Body of pancreas (tissue), 4 donors: ENCODE measurements at places on chromosomes 16 and 17.
A peak's percentile ranks its signal among the peaks of the same experiment; 100 is the strongest.

- DNase-seq = no peak
These were observed 801 bp upstream of the OR4D2 start for GRCh38 chr17:58165981-58166380.

DNA sequence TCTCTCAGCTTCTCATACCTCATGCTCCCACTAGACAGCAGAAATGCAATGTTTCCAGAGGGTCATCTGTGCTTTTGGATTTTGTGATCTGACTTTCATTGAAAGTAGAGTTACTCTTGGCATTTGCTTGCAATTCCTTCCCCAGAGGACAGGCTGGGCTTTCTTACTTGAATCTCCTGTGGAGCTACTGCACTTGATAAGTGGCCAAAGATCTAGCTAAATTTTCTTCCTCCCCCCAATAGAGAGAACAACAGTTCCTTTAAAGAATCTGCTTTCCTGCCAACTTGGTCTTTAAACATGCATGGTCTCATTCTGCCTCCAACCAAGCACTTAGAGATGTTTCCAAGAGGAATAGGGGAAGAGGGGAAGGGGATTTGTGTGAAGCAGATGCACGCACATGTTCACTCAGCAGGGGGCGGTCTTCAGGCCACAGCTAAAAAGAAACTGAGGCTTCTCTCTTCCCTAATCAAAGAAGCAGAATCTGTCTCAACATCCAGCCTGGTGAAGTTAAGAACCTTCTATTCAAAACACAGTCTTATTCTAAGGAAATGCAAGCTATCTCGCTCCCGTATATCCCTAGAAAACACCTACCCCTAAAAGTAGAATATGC lies 229.6 kb downstream of the ZFHX3 start:
- DNase-seq = no peak

GRCh38 chr16:73166441-73166851 lies 118.5 kb upstream of the ZFHX3 start:
- no peak for DNase-seq

DNA sequence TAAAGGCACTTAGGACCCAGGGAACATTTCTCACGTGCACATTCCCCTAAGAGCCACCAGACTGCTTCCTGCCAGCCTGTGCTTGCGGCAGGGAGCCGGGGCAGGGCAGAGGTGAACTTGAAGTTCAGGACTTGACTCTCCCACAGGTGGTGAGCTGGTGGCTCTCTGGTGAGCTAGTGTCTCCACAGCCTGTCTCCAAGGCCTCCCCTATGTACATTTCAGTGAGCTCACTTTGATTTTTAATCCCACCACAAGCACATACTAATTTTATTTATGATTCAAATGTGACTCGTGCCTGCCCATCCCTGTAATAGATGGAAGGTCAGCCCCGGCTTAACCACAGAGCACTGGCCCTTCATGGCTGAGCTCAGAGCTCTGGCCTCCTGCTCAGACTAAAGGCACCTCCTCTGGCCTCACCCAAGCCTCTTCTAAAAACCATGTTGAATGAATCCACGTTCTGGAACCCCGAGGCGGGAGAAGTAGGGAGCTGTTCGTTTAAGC lies 9.2 kb downstream of the SNN start:
- DNase-seq = no peak

DNA sequence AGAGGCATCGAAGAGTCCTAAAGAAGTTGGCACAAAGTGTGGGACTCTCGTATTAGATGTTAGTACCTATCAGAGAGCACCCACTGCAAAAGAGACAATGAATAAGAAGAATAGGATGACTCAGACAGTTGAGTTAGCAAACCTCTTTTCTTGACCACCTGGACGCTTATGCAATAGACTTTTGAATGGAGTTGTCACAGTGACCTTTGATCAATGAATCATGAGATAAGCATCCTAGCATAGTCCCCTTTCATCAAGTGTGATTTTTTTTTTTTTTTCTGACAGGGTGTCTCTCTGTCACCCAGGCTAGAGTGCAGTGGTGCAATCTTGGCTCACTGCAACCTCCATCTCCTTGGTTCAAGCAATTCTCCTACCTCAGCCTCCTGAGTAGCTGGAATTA lies 1417.9 kb upstream of the GOT2 start:
- no peak for DNase-seq

GRCh38 chr17:79388556-79389295 lies 222.1 kb downstream of the RBFOX3 start:
- peak; percentile 70 for DNase-seq

GRCh38 chr16:27706156-27706865 lies 156.4 kb downstream of the KATNIP start:
- DNase-seq = no peak

- no peak for DNase-seq
These were observed 98.0 kb downstream of the CYTH1 start for GRCh38 chr17:78684026-78684425.

DNA sequence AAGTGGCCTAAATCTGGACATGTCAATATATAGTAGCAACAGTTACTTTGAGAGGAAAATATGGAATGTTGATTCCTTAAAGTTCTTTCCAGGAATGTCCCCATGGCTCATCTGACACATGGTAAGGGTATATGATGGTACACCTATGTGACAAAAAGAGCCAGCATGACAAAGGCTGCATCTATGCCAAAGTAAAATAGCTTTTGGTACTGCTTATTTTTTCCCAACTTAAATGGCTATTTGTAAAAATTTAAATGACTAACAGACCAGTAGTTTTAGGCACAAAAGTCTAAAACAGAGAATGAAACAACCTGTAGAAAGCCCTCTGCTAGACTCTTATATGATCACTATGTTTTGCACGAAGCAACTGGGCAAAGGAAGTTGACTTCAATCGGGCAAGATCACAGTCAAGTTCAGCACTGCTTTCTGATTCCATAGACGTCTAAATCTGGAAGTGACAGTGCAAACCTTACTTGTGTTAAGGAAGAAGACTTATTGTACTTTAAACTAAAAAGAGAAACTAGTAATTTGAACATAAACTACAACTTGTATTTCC lies 135.1 kb downstream of the SKAP1 start:
- DNase-seq = no peak

- DNase-seq = no peak
These were observed 92.5 kb downstream of the SDK2 start for GRCh38 chr17:73551759-73552158.

- no peak for DNase-seq
These were observed 36.3 kb upstream of the TEKT1 start for GRCh38 chr17:6867849-6868248.

DNA sequence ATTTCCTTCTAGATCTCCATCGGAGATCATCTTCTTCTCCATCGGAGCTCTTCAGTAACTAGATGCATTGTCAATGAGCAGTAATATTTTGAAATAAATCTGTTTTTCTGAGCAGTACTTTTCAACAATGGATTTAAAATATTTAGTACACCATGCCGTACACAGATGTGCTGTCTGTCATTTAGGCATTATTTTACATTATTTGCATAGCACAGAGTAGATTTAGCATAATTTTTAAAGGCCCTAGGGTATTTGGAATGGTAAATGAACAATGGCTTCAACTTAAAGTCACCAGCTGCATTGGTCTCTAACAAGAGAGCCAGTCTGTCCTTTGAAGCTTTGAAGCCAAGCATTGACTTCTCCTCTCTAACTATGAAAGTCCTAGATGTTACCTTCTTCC lies 95.4 kb upstream of the ANKFN1 start:
- no peak for DNase-seq

DNA sequence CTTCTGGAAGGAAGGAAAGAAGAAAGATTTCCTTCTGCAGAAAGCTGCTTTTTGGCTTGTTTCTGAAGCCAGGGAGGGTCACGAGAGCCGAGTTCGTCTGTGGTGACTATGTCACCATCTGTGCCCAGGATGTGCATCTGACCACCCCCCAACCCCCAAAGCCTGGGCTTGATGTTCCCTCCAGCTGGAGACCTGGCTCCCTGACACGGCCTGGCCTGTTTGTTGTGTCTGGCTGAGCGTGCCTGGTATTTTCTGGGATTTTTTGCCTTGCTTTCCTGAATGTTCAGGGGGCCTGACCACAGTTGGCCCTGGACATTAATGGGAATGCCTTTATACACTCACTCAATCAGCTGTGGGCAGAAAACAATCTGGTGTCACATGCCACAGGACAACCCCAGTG lies 38.9 kb downstream of the LGALS9 start:
- no peak for DNase-seq

- no peak for DNase-seq
These were observed 20.0 kb downstream of the ADAMTS18 start for GRCh38 chr16:77414752-77415231.

- no peak for DNase-seq
These were observed 109.3 kb upstream of the CHMP6 start for GRCh38 chr17:80882323-80882722.

- DNase-seq = no peak
These were observed 16.5 kb downstream of the ZP2 start for GRCh38 chr16:21194771-21195301.

DNA sequence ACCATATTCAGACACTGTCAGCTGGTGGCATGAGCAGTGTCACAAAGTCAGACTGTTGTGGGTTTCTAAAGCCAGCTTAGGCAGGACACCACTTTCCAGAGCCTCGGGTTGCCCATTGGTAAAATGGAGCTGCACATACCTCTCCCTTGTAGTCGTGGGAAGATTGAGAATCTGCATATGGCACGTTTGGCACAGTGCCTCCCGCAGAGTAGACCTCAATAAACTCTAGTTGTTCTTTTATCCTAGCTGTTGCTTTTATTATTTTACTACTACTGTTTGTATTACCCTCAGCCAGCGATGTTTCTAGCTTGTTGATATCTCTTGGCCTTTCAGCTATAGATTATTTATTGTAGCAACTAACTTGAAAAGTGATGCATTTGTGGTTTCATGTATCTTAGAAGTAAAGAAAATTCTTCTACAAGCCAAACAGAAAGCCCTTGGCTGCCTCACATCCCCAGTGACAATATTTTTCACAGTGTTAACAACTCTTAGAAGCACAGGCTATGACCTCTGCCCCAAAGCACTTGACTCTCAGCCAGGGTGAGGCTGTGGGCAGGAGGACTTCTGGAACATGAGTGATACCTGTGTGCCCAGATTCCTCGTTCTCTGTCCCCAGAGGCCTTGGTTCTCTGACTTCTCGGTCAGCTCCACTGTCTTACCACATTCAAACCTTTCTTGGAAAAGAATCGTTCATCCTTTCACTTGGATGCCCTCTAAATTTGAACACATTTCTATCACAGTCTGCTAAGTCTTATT lies 351.6 kb downstream of the SNX29 start:
- no peak for DNase-seq

GRCh38 chr17:18300725-18301480 lies 13.9 kb downstream of the TOP3A start:
- no peak for DNase-seq

GRCh38 chr17:15971882-15972281 lies 27.0 kb downstream of the ADORA2B start:
- DNase-seq = no peak

GRCh38 chr16:88929091-88929445 lies 47.9 kb downstream of the CBFA2T3 start:
- no peak for DNase-seq

DNA sequence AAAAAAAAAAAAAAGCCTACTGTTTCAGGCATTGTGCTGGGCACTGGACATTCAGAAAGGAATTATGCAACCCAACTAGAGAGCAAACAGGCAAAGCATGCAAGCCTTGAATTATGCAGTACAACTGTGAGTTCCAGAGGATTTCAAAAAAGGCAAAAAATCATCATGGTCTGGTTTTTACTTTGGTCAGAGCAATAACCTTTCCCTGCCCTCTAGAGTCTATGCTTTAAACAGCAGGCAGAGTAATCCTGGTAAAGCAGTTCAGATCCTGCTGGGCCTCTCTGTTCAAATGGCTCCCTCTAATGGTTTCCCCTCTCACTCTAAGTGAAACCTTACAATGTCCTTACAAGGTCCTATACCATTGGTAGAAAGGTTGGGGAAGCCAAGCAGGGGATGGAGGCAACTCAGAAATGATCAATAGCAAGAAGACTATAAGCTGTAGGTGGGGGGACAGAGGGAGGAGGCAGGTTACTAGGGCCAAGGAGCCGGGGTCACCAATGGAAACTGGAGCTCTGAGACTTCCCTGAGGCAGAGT lies 4.6 kb upstream of the TAF15 start:
- peak; percentile 47 for DNase-seq

DNA sequence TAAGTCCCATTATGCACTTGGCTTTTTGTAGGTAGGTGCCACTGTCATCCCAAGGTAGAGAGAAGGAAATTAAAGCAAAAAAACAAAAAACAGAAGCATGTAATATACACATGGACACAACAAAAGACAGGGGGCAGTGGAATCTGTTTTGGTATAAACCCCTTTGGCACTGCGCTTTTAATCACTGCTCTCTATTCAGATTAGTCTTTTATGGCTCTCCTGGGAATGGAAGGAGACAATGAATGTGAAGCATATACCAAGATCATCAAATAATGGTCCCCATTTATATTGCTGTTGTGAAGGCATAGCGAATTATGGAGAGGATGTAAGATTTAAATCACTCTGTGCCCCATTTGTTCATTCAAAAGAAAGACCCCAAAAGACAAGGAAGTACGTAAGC lies 17.4 kb downstream of the CDH11 start:
- no peak for DNase-seq

DNA sequence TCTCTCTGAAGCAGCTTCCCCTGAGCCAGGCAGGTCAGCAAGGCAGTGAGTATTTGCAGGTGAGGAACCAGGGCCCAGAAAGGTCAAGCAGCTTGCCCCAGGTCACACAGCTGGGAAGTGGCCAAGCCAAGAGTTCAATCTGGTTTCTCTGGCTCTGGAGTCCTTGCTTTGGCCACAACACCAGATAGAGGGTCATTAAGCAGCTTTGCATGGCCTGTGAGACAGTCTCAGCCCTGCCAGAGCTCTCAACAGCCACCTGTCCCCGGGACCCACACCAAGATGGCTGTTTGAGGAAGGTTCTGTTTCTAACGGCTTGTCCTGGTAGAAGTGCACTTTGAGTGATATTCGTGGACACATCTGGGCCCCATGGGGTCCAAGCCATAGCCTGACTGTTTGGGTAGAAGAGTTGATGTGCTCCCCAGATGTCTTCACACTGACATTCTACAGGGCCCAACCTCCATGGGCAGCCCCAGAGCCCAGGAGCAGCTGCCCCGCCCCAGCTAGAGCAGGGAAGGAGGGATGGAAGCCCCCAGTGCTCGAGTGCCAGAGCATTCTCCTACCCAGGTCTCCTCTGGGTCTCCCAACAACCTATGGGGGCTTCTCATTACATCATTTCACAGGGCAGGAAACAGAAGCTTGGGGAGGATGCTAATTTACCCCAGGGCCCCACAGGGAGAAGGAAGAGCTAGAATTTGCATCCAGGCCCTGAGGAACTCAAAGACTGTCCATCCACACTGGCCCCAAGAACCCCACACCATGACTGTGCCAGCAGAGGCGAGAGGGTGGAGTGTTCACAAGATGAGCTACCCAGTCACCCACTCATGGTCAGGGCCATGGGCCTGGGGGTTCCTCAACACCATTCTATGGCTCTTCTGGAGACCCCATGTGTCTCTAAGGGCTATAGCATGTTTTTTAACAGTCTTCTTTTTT lies 107.3 kb upstream of the CDH5 start:
- no peak for DNase-seq

DNA sequence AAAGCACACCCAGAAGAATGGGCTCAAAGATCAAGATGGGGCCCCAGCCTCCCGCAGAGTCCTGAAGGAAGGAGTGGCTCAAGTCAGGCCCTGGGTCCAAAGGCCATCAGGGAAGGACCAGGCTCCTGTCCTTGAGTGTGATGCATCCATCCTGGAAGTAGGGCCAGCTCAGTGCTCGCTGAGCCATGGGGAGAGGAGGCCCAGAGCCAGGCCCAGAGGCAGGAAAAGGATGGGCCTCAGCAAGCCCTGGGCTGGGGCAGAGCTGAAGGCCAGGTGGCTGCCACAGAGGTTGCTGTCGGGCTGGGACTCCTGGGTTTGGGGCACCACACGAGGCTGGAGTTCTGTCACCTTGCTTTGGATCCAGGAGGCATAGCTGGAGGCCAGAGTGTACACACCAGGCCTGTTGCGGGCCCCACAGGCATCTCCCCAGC lies 3.7 kb downstream of the PRSS8 start:
- DNase-seq = peak; percentile 48
